ENCODE measurements at places on chromosomes 5 and 9. TPM values are rescaled to one million over a fixed set of nuclear protein-coding genes. Genes with fewer than 3 reads are reported as not detected.

MFAP3 gene
- 27.6 TPM for polyA plus RNA-seq

SCGB3A2 gene
- polyA plus RNA-seq, result not detected

ALDOB gene
- 0.47 TPM for polyA plus RNA-seq

IL5 gene
- not detected for polyA plus RNA-seq

- no peak for DNase-seq
Measured at GRCh38 chr9:113648048-113648447, 184.5 kb downstream of the RGS3 start.

GRCh38 chr9:4983601-4984165, 1.4 kb upstream of the JAK2 start:
- no peak for DNase-seq

VCAN gene
- 312 TPM for polyA plus RNA-seq

LYRM7 gene
- 17.6 TPM for polyA plus RNA-seq

GRCh38 chr5:180352116-180353047, 754 bp downstream of the GFPT2 start:
- DNase-seq, result no peak
